ENCODE measurements at places on chromosomes 1 and 21. TPM values are rescaled to one million over a fixed set of nuclear protein-coding genes. Genes with fewer than 3 reads are reported as not detected.

Gene GPR37L1
- not detected for total RNA-seq

Gene TMPRSS15
- total RNA-seq = not detected

Gene ST6GALNAC3
- 0.47 TPM for total RNA-seq

Gene PLEKHA6
- total RNA-seq = 5.0 TPM

Gene OR14K1
- not detected for total RNA-seq

Gene GALE
- total RNA-seq = 12.8 TPM

Gene PRAMEF8
- not detected for total RNA-seq

Gene LAMTOR2
- total RNA-seq = 68.1 TPM

Gene ZMPSTE24
- 46.5 TPM for total RNA-seq
